ENCODE measurements at places on chromosomes 2 and 18.

GRCh38 chr2:241941691-241942301 lies 72.3 kb downstream of the RTP5 start:
- DNase-seq = no peak

GRCh38 chr2:12971581-12972365 lies 255.0 kb downstream of the TRIB2 start:
- DNase-seq = no peak

- DNase-seq = no peak
Observed at GRCh38 chr2:168200930-168201583, 46.3 kb downstream of the STK39 start.

DNA sequence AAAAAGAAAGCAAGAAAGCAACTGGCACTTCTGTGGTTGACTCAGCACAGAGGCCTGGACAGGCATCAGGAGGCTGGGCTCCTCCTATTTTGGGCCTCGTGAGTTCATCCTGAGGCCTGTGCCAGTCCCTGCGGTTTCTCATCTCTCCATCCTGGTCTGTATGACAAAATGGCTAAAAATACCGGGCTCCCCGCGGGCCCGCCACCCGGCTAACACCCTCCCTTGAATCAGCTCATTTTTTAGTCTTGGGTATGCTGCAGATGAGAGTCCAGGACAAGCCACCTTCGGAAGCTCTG lies 62.3 kb upstream of the YWHAQ start:
- DNase-seq = no peak

DNA sequence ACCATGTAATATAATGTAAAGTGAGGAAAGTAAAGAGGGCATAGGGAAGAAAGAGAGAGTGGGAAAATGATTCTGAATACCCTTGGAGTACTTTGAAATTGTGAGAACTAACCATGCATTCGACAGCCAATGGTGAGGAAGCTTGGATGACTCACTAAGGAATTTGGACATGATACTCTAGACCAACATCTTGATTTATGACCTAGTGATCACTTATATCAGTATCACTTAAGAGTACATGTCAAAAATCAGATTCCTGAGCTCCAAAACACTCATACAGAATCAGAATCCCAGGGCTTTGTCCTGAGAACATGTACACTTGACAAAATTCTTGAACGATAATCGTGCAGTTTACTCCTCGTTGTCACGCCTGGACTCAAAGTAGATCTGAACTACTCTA lies 1899.8 kb upstream of the PIK3C3 start:
- peak; percentile 9 for DNase-seq

- no peak for DNase-seq
Observed at GRCh38 chr2:168490946-168491605, 35.0 kb downstream of the CERS6 start.
